ENCODE measurements at places on chromosomes 16 and 17. TPM values are rescaled to one million over a fixed set of nuclear protein-coding genes. Genes with fewer than 3 reads are reported as not detected.

The TPSD1 gene
- 7.9 TPM for total RNA-seq

The CDK10 gene
- 118 TPM for total RNA-seq

The NXN gene
- 26.8 TPM for total RNA-seq

The CACNA1H gene
- total RNA-seq, result 20.6 TPM

The PLEKHH3 gene
- 21.2 TPM for total RNA-seq

The TMEM114 gene
- not detected for total RNA-seq

The TBC1D3C gene
- not detected for total RNA-seq

The TP53TG3C gene
- total RNA-seq, result not detected

The RFNG gene
- 29.8 TPM for total RNA-seq

The CHST4 gene
- total RNA-seq, result not detected

The CRLF3 gene
- total RNA-seq, result 12.9 TPM

The CDH15 gene
- total RNA-seq, result 0.31 TPM

The TBC1D3D gene
- total RNA-seq, result 0.28 TPM

The DHRS7C gene
- total RNA-seq, result not detected

The KRTAP9-2 gene
- not detected for total RNA-seq

The SLC5A10 gene
- 9.7 TPM for total RNA-seq

The ATP1B2 gene
- 7.6 TPM for total RNA-seq

The SEPTIN12 gene
- total RNA-seq, result not detected

The NLGN2 gene
- total RNA-seq, result 23.4 TPM

The TMEM88 gene
- total RNA-seq, result 17.6 TPM

The RNF157 gene
- total RNA-seq, result 4.8 TPM

The CEMP1 gene
- 0.54 TPM for total RNA-seq

The HAPSTR1 gene
- 77.0 TPM for total RNA-seq

The CACNA1G gene
- 0.06 TPM for total RNA-seq

The CDH16 gene
- 1,188 TPM for total RNA-seq

The HSD17B2 gene
- 0.79 TPM for total RNA-seq

The MGAT5B gene
- total RNA-seq, result 2.3 TPM

The TBC1D3E gene
- not detected for total RNA-seq

The KRTAP4-5 gene
- total RNA-seq, result not detected

The RGS11 gene
- total RNA-seq, result 5.9 TPM

The CCL4L2 gene
- total RNA-seq, result 1.6 TPM

The MVD gene
- 35.4 TPM for total RNA-seq

The RANBP10 gene
- total RNA-seq, result 22.3 TPM

The TP53TG3F gene
- not detected for total RNA-seq

The ABAT gene
- 9.6 TPM for total RNA-seq

The MMP2 gene
- total RNA-seq, result 101 TPM

The ARL5C gene
- total RNA-seq, result not detected

The RHBDL1 gene
- 0.88 TPM for total RNA-seq

The MT4 gene
- total RNA-seq, result not detected
